Stimulated activated CD4-positive, alpha-beta T cell treated with anti-CD3 and anti-CD28 coated beads, Interleukin-4, amount 100 ng/mL, for 4 hours (primary cell): ENCODE measurements at places on chromosomes 6 and 20.

- DNase-seq = no peak
Measured at GRCh38 chr6:108630050-108630714, 69.5 kb downstream of the FOXO3 start.

DNA sequence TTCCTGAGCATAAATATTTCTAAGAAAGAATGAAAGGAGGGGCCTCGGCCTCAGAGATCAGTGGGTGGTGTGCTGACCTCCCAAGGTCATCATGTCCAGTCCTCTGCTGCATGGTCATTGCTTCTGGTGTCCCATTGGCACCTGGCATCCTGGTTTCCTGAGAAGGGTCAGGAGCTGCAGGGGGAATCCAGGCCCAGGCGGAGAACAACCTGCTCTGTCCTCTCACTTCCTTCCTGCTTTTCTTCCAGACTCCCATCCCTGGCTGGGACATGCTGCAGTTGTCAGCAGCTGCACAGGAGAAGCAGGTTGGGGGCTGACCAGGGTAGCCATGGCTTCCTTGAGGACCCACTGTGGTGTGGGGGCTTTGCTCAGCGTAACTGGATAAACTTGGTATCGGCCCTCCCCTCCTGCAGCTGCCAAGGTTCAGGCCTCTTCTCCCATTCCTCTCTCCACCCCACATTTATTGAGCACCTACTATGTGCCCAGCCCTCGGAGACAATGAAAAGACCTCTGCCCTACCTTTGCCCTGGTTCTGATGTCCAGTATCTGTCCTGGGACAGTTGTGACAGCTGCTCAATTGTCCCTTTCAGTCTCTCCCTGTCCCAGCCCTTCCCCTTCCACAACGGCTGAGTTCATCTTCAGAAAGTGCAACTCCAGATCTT lies 155.2 kb downstream of the CEBPB start:
- DNase-seq = no peak

GRCh38 chr6:487956-488355 lies 96.4 kb downstream of the IRF4 start:
- DNase-seq = no peak

DNA sequence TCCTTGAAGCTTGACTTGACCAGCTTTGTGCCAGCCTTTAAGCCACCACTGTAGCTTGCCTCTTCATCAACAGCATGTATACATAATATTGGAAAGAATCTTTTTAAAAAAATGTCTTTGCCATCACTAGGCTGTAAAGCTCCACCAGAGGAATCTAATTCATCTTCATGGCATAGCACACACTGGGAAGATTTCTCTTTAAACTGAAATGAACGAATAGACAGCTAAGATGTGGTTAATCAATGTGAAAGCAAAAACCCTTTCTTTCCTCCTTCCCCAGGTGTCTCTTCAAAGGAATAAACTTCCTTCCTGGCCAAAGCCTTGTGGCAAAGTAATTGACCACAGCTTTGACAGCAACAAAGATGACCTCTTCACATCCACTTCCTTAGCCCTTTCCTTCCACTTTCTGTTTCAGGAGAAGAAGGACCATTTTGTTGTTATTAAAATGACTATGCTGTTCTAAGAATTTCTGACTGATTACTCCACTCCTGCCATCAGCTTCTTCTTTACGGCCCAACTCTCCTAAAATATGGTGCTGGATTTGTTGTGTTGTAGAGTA lies 428.7 kb upstream of the SOX4 start:
- no peak for DNase-seq
